ENCODE measurements at places on chromosomes 12 and 14. TPM values are rescaled to one million over a fixed set of nuclear protein-coding genes. Genes with fewer than 3 reads are reported as not detected.

The A2M gene
- total RNA-seq = 1,832 TPM

The KSR2 gene
- total RNA-seq = 1.0 TPM

The SIRT4 gene
- total RNA-seq = 2.1 TPM

The MON2 gene
- total RNA-seq = 48.6 TPM

The SIVA1 gene
- total RNA-seq = 66.3 TPM

The GYS2 gene
- total RNA-seq = not detected

The CLBA1 gene
- 10.5 TPM for total RNA-seq

The EGLN3 gene
- 10.5 TPM for total RNA-seq

The OS9 gene
- 294 TPM for total RNA-seq

The SERPINA3 gene
- 74.6 TPM for total RNA-seq

The DPPA3 gene
- not detected for total RNA-seq

The ZNF891 gene
- total RNA-seq = 2.6 TPM

The AGAP2 gene
- 5.7 TPM for total RNA-seq

The SERPINA1 gene
- total RNA-seq = 994 TPM

The ACTN1 gene
- 124 TPM for total RNA-seq

The PTCSC3 gene
- total RNA-seq = 1.5 TPM

The SOAT2 gene
- total RNA-seq = not detected

The RERG gene
- total RNA-seq = 9.0 TPM

The C14orf39 gene
- total RNA-seq = not detected

The FBXO33 gene
- total RNA-seq = 12.8 TPM

The KRT6A gene
- 0.74 TPM for total RNA-seq

The BCL7A gene
- 6.4 TPM for total RNA-seq

The KRT82 gene
- not detected for total RNA-seq

The CDK2 gene
- total RNA-seq = 22.2 TPM

The RASSF8 gene
- 62.1 TPM for total RNA-seq

The ENDOU gene
- not detected for total RNA-seq

The KRT75 gene
- not detected for total RNA-seq

The GLIPR1L2 gene
- 0.68 TPM for total RNA-seq

The TECPR2 gene
- total RNA-seq = 23.2 TPM

The RIPK3 gene
- total RNA-seq = 27.9 TPM

The TIGAR gene
- total RNA-seq = 18.6 TPM

The TMEM52B gene
- 3.6 TPM for total RNA-seq

The C14orf132 gene
- 44.8 TPM for total RNA-seq

The PTGDR gene
- total RNA-seq = 2.2 TPM

The INHBE gene
- total RNA-seq = not detected

The GUCY2C gene
- not detected for total RNA-seq

The PYGL gene
- 65.6 TPM for total RNA-seq

The FIGNL2 gene
- total RNA-seq = 0.95 TPM

The DBX2 gene
- total RNA-seq = 0.12 TPM

The P2RX4 gene
- 65.8 TPM for total RNA-seq

All from lower lobe of right lung (tissue), 2 donors.